HT-29 (cell line): ENCODE measurements at places on chromosomes 5 and 9. TPM values are rescaled to one million over a fixed set of nuclear protein-coding genes. Genes with fewer than 3 reads are reported as not detected.

DNA sequence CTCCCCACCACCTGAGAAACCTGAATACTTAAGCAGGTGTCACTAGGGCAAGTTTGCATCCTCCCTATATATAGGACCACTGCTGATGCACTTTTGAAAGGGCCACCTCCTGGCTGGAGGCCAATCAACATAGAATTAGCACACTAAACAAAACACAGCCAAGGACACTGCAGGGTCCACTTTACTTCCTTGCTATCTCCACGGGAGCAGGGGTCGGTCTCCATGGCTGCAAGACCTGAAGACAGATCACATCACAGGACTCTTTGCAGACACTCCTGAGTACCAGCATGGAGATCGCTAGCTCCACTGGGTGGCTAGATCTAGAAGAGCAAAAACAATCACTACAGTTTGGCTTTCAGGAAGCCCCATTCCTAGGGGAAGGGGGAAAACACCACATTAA, 72.3 kb downstream of the C9orf153 start:
- peak; percentile 21 for DNase-seq

The PRKACG gene
- not detected in 2 replicates for total RNA-seq

GRCh38 chr5:90514520-90514919, 14.9 kb downstream of the LYSMD3 start:
- DNase-seq = no peak

GRCh38 chr9:111843971-111844370, 49.2 kb upstream of the SHOC1 start:
- peak; percentile 21 for DNase-seq

DNA sequence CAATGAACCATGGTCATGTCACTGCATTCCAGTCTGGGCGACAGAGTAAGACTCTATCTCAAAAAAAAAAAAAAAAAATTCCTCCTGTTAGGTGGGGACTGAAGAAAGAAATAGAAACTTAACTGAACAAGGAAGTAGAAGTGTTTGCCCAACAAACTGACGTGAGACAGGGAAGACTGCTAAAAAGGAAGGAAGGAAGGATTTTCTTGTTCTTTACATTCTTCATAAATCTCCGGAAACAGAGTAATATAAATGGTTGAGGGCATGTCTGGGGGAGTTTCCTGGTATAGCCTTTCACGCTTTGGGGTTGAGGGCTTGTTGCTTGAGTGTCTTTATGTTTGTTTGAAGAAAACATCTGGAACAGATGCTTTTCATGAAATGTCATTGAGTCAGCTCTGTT, 3.1 kb downstream of the TOR1B start:
- no peak for DNase-seq

DNA sequence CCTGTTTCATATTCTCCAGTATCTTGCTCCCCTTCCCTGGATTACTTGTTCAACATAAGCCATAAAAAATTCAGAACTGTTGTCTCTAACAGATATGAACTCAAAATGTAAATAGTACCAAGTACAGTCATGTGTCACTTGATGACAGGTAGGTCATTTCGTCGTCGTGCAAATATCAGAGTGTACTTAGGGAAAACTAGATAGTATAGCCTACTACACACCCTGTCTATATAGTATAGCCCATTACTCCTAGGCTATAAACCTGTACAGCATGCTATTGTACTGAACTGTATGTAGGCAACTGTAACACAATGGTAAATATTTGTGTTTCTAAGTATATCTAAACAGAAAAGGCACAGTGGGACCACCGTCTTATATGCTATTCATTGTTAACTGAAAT, 39.1 kb downstream of the SMIM15 start:
- DNase-seq = no peak

The EMB gene
- not detected in 2 replicates for total RNA-seq

The CIZ1 gene
- 99.1 and 99.9 TPM in 2 replicates for total RNA-seq

GRCh38 chr5:54590824-54591223, 73.3 kb downstream of the SNX18 start:
- no peak for DNase-seq

GRCh38 chr5:125203912-125204311, 457.5 kb upstream of the ZNF608 start:
- no peak for DNase-seq

DNA sequence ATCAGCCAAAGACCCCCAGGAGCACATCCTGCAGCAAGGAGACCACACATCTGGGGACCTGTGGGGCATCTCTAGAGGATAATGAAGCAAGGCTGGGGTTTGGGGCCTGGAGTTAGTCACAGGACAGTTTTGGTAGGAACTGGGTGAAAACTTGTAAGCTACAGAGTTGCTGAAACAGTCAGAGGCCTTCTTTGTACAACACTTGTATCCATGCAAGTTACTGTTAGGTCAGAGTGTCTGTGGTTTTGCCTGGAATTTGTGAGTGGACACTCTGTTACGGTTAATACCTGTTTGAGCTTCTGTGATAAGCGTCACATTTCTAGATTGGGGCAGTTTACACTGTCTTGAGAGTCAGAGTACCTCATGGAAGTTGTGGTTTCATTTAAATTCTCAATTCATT, 22.6 kb upstream of the ASPN start:
- no peak for DNase-seq

DNA sequence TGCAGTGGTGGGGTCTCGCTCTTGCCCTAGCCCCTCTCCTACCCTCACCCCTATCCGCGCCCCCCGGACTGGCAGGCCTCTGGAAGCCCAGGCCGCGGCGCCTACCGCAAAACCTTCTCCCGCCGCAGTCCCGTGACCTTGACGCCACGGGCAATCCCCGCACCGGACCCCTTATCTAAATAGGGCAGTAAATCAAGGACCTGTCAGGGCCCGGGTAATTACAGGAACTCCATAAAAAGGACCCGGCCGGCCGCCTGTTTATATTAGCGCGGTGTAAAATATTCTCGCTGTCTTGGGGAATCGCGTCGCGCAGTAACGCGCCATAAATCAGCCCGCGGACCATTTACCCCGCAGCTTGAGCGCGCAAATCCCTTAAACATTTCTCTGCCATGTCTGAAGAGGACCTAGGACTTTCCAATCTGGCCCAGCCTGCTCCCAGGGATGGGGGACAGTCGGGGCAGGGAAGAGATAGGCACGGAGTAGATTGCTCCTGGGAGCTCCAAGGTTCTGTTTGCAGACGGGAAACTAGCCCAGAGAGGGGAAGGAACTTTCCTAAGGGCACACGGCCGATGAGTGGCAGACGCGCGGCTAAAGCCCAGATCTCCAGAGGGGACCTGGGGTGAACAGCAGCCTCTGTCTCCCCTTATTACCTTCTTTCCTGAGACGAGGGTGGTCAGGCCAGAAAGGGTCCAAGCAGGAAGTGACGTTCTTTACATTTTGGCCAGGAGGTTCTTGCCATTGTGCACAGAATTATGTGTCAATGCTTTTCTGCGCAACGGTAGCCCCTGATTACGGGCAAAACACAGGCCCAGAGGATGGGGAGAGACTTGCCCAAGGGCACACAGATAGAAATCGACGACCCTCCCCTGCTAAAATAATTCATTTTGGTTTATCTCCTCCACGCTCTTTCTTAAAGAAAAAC, 4.8 kb upstream of the HAND1 start:
- DNase-seq = no peak

GRCh38 chr9:137986268-137987099, 108.9 kb downstream of the CACNA1B start:
- DNase-seq = no peak

The GRIN1 gene
- 0.39 and 3.0 TPM in 2 replicates for total RNA-seq

- DNase-seq = no peak
Measured at GRCh38 chr9:113156880-113157279, 6.1 kb downstream of the SLC31A2 start.

The GDF9 gene
- total RNA-seq = 0.05 and 0.26 TPM in 2 replicates

The PRUNE2 gene
- not detected in 2 replicates for total RNA-seq

DNA sequence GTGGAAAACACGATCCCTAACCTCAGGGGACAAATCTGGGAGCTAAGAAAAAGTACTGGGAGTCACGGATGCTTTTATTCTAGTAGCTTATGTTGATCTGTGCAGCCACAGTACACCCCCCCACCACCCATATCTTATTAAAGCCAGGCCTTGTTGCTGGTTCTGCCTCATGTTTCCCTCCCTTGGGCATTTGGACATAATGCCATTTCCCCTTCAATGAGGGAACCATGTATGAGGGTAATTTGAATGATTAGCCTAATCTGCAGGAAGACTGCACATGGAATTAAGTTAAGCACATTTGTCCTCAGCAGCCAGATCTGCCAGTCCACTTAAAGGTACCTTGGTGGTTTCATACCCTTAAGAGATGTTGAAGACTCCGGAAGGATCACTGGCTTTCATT, 102.0 kb downstream of the ARHGAP26 start:
- no peak for DNase-seq

- DNase-seq = no peak
Measured at GRCh38 chr5:19492861-19493260, 495.1 kb downstream of the CDH18 start.

The HRCT1 gene
- 4.1 and 7.7 TPM in 2 replicates for total RNA-seq

DNA sequence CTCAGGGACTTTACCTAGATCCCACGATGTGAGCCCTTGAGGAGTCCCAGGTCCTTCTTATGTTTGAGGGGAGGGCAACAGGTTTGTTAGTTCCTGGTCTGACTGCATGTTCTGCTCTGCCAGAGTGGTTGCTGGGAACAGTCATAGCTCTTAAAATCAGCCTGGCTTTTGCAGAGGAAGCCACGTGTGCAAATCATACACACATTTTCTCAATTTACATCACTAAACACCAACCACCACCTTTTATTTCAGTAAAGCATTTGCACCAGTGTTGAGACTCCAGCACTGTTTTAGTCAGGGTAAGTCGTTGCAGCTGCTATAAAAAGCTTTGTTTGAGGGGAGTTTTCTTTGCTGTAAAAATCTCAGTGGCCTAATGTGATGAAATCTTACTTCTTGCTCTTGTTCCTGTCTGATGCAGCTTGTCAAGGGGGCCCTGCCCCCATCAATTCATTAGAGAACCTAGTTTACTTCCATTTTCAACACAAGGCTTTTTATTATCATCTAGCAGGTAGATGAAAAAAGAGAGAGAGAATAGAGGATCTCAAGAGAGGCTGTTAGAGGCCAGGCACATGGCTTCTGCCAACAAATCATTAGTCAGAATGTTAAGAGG, 70.3 kb upstream of the VCAN start:
- DNase-seq = no peak

GRCh38 chr5:178063277-178063676, 50.1 kb upstream of the N4BP3 start:
- DNase-seq = no peak

GRCh38 chr5:38678076-38678475, 121.6 kb upstream of the LIFR start:
- no peak for DNase-seq

The TMEM252 gene
- 0.15 and 0.26 TPM in 2 replicates for total RNA-seq

DNA sequence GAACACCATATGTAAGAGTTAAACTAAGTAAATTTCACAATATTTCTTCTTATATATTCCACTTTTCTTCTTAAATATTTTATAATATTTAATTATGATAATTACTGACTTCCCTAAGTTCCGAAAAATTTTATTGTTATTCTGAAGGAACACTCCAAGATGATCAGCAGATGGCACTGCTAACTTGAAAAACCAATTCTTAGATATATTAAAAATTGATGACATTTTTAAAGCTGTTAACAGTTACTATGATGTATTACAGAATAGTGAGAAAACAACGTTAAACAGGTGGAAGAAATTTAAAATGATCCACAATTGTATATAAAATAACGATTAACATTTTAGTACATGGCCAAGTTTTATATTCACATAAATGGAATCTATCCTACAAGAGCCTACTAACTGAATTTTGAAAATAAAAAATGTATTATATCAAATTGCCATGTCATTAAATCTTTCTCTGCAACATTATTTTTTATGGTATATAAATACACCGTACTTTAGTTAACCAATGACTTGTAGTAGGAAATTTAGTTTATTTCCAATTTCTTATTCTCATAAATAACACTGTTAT, 30.1 kb upstream of the MUSK start:
- DNase-seq = peak; percentile 37

The FRMPD1 gene
- total RNA-seq = not detected in 2 replicates

GRCh38 chr9:89668216-89668865, 63.5 kb downstream of the GADD45G start:
- DNase-seq = no peak

GRCh38 chr5:14816999-14817761, 54.4 kb downstream of the ANKH start:
- DNase-seq = no peak

The SHOC1 gene
- total RNA-seq = not detected in 2 replicates

The FOXD4L6 gene
- total RNA-seq = 0.03 TPM in 1 of 2 replicates, not detected in the other

The VLDLR gene
- total RNA-seq = 1.7 and 2.0 TPM in 2 replicates

The FGF10 gene
- total RNA-seq = not detected in 2 replicates

DNA sequence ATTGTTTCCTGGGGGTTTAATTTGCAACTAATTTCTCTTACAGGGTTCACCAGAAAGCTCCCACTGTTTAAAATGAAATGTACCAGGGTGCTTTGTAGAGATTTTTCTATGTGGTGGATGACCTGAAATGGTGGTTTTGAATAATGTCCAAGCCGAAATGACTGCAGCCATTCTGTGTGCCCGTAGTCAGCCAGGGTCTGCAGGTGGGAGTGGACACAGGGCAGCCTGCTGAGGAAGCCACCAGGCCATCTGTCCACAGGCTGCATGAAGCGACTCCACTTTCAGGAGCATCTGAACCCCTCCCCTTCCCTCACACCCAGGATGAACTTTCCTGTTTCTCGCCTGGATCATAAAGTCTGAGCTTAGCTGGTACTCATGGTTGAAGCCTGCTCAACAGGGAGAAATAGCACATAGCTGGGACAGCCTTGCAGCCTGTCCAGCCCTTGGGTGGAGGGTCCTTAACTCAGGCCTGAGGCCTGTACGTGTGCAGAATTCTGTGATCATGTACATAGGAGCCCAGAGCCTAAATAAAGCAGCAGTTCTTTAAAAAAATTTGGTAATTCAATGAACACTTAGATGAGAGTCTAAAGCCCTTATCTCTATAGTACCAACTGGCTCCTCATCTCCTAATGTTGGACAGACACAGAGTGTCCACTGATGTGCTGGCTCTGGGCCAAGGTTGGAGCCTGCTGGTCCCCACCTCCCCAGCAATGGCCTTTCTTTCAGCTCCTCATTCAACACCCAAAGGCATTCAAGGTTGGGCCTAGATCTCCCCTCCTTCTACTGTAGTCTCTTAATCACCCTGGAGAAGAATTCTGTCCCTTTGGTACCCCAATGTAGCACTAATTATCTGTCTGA, 72.8 kb downstream of the SHB start:
- no peak for DNase-seq

DNA sequence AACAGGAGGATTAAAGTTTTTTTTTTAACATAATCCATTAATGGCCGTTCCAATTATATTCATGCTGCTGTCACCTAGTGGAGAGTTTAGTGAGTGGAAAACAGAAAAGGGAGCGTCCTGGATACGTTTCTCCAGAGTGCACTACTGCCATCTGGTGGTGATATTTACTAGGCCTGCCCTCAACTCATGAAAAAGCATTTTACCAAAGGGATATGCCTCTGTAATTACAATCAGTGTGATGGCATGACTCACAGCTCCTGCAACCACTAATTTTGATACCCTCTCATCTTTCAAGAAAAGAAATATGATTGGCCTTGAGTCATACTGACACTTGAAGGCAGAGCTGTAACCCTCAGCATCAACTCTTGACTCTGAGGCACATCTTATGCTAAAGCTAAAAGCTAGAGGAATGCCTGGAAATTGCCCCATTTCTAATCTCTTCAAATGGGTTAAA, 20.1 kb downstream of the MINAR2 start:
- peak; percentile 95 for DNase-seq

GRCh38 chr5:148455185-148455584, 71.4 kb downstream of the FBXO38 start:
- no peak for DNase-seq

- DNase-seq = no peak
Measured at GRCh38 chr5:112005623-112005930, 248.6 kb upstream of the NREP start.

The PCDHB16 gene
- 0.05 and 0.69 TPM in 2 replicates for total RNA-seq
